ENCODE measurements at places on chromosomes 6 and 20. TPM values are rescaled to one million over a fixed set of nuclear protein-coding genes. Genes with fewer than 3 reads are reported as not detected.

The WFDC10B gene
- total RNA-seq, result not detected

The BTN1A1 gene
- not detected for total RNA-seq

The DNAH8 gene
- not detected for total RNA-seq

The SLC35B3 gene
- 20.2 TPM for total RNA-seq

The MAP3K4 gene
- 27.0 TPM for total RNA-seq

The COL11A2 gene
- 0.08 TPM for total RNA-seq

The GPR63 gene
- total RNA-seq, result 0.08 TPM

The CPXM1 gene
- 32.2 TPM for total RNA-seq

The SLC25A27 gene
- 0.75 TPM for total RNA-seq

The CLVS2 gene
- total RNA-seq, result not detected

The CCM2L gene
- 0.23 TPM for total RNA-seq

The TGM3 gene
- not detected for total RNA-seq

The LGSN gene
- not detected for total RNA-seq

The STX11 gene
- 1.7 TPM for total RNA-seq

The BAK1 gene
- total RNA-seq, result 19.7 TPM

The CBLN4 gene
- not detected for total RNA-seq

The TM9SF4 gene
- 24.5 TPM for total RNA-seq

The SPACA1 gene
- total RNA-seq, result not detected

The IL17A gene
- total RNA-seq, result not detected

The VSX1 gene
- not detected for total RNA-seq

The GMPR gene
- 20.0 TPM for total RNA-seq

The EDN3 gene
- total RNA-seq, result not detected

The BMP6 gene
- total RNA-seq, result 173 TPM

The OR12D3 gene
- total RNA-seq, result not detected

The ANKRD66 gene
- total RNA-seq, result not detected

The TMX4 gene
- total RNA-seq, result 12.3 TPM

The EPPIN gene
- not detected for total RNA-seq

The EDN1 gene
- total RNA-seq, result 2.3 TPM

The FERMT1 gene
- total RNA-seq, result 1.3 TPM

The OR14J1 gene
- not detected for total RNA-seq

The HCRTR2 gene
- total RNA-seq, result not detected

The SLC22A2 gene
- not detected for total RNA-seq

The HLA-DPA1 gene
- 9.7 TPM for total RNA-seq

The TREM1 gene
- not detected for total RNA-seq

The FOXQ1 gene
- not detected for total RNA-seq

The HLA-DOB gene
- not detected for total RNA-seq

The ANGPT4 gene
- total RNA-seq, result not detected

The PROCR gene
- 106 TPM for total RNA-seq

The GLP1R gene
- total RNA-seq, result not detected

The SAPCD1 gene
- 0.70 TPM for total RNA-seq

The SKIC2 gene
- 48.6 TPM for total RNA-seq

The ZSCAN16 gene
- 2.7 TPM for total RNA-seq

The RBM24 gene
- 12.9 TPM for total RNA-seq

The RNF182 gene
- total RNA-seq, result not detected

The SLC17A1 gene
- not detected for total RNA-seq

The IL20RA gene
- total RNA-seq, result 0.12 TPM

The EMILIN3 gene
- total RNA-seq, result not detected

Data from smooth muscle cell of the coronary artery (primary cell).